ENCODE measurements at places on chromosomes 12 and 14. TPM values are rescaled to one million over a fixed set of nuclear protein-coding genes. Genes with fewer than 3 reads are reported as not detected.

- peak; percentile 92 for DNase-seq
Measured at GRCh38 chr14:84963518-84963917, 566.4 kb upstream of the FLRT2 start.

GRCh38 chr12:48816143-48816854, 2.0 kb upstream of the CACNB3 start:
- DNase-seq = peak; percentile 22

- DNase-seq = no peak
Measured at GRCh38 chr12:112762753-112763152, 28.8 kb upstream of the RPH3A start.

DNA sequence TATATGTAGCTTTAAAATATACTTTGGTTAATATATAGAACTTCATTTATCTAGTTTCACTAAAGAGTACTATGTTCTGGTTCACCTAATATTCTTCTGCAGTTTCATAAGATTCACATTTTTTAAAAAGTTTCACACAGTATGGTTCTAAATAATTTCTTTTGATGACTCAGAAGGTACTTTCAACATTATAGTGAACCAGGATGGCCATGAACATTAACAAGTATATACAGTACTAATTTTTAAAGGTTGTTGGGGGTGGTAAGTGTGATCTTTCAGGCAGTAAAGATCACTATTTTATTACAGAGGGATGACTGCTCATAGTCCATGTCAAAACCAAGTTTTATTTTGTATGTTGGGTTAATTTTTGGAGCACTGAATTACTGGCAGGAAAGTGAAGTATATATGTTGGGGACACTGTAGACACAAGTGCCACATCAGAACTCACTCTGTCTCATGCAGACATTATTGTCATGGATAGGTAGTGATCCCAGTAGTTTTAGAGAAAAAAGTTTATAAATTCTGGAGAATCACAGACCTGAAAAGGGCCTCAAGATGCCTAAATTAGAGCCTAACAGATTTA, 60.0 kb downstream of the DCAF5 start:
- DNase-seq = no peak

DNA sequence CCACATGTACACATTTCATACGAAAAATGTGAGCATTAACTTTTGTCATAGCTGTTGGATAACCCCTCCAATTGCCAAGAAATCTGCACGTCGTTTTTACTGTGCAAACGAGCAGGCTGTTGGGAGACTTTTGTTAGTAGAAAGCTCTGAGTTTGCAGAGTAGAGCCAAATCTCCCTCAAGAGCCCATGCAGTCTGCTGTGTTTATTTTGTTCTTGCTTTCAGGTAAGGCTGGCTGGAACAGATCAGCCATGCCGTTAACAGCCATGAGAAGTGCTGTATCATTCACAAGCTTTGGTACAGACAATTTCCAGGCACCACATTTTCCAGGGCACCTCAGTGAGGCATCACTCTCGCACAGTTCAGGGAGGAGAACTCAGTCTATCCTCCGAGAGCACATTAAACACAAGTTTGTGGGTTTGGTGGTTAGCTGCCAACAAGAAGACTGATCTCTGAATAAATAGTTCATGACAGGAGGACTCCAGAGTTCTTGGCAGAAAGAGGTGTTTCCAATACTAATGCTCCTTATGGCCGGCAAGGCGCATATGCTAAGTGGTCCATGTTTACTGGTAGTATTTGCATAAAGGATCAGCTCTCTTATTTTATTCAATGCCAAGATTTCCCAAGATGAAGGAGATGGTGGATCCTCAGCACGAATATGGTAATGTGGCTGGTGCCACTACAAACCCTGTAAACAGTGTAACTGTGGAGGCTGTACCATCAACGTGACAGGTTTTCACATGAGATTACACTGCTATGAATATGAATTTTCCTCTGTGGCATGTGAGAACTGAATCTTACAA, 30.3 kb upstream of the PELI2 start:
- no peak for DNase-seq

- peak; percentile 43 for DNase-seq
Measured at GRCh38 chr12:48000878-48001504, 3.3 kb downstream of the COL2A1 start.

DNA sequence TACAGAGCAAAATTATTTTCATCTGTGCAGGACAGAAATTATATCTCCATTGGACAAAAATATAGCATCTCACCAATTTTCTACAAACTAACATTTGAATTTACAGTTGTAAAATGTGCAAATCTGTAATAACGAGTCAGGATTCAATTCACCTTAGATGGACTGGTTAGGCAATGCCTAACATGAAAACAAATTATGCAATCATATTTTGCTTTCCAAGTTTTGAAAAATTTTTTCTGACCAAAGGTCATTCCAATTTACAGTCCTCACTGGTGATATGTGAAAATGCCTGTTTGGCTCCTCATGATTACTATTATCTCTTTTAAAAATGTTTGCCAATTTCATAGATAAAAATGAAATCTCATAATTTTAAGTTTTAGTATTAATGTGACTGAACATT, 6.5 kb upstream of the CPM start:
- DNase-seq = no peak

GRCh38 chr14:68476212-68477109, 316.4 kb downstream of the ZFP36L1 start:
- peak; percentile 71 for DNase-seq

TBX3 gene
- 2.4 TPM for total RNA-seq

P3H3 gene
- total RNA-seq = 18.8 TPM

All from dermis blood vessel endothelial cell (primary cell).